ENCODE measurements at places on chromosomes 11 and 22. TPM values are rescaled to one million over a fixed set of nuclear protein-coding genes. Genes with fewer than 3 reads are reported as not detected.

APOL4 gene
- total RNA-seq = 3.4 TPM

CSRP3 gene
- total RNA-seq = not detected

TREH gene
- total RNA-seq = 23.0 TPM

DNA sequence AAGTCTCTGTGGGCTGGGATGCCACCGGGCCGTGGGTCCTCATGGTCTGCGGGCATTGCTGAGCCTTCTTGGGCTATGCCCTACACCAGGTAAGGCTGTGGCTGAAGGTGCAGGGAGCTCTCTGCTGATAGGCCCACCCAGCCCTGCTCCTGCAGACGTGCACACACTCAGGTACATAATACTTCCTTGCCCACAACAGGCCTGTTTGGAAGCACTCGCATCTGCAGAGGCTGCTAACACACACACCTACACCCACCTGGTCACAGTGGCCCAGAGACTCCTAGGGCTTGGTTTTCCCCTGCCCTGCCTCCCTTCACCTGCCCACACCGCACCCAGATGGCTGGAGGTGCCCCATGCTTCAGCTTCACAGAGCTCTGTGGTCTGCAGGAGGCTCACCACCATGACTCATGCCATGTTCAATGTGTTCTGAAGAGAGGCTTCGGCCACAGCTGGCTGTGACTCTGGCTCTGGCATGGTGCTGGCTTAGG lies 72.8 kb upstream of the KCNQ1OT1 start:
- peak; percentile 6 for DNase-seq

DNA sequence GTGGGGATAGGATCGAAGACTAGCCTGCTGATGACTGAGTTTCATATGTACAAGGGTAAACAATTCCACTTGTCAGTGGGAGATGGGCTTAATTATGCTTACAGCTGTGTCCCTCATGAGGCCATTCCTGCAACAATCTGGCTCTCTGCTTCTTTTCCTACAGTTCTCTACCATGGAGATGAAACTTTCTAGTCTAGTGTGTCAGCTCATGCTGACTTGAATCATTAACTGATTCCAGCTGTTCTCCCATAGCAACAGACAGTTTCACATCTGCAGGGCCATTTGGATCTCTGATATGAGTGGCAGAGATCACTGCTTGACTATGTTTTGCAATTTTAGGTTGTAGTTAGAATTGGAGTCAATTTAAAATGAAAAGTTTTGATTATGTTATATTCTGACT lies 1251.7 kb upstream of the RAG2 start:
- no peak for DNase-seq

DNA sequence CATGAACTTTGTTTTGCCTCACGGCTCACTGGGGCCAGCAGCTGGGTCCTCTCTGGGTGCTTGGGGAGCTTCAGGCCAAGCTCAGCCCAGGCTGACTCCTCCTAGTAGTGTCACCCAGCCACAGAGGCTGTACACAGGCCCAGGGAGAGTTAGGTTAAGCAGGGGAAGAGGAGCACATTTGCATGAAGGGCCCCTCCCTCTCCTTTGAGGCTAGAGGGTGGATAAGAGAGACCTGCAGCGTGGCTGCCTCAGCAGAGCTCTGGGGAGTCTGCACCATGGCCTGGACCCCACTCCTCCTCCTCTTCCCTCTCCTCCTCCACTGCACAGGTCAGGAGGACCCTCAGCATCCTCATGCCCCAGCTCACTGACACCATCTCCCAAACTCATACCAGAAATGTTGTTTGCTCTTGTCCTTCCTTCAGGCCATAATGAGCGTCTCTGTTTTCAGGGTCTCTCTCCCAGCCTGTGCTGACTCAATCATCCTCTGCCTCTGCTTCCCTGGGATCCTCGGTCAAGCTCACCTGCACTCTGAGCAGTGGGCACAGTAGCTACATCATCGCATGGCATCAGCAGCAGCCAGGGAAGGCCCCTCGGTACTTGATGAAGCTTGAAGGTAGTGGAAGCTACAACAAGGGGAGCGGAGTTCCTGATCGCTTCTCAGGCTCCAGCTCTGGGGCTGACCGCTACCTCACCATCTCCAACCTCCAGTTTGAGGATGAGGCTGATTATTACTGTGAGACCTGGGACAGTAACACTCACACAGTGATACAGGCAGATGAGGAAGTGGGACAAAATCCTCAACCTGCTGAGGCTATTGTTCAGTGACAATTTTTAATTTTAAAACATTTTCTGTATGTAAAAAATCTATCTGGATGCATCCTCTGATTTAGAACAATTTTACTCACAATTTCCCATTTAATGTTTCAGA lies 82.4 kb upstream of the VPREB1 start:
- no peak for DNase-seq

GRCh38 chr11:85724748-85725465 lies 38.9 kb upstream of the CCDC89 start:
- no peak for DNase-seq

- DNase-seq = no peak
Observed at GRCh38 chr11:11261629-11262028, 91.4 kb downstream of the CSNK2A3 start.

DNA sequence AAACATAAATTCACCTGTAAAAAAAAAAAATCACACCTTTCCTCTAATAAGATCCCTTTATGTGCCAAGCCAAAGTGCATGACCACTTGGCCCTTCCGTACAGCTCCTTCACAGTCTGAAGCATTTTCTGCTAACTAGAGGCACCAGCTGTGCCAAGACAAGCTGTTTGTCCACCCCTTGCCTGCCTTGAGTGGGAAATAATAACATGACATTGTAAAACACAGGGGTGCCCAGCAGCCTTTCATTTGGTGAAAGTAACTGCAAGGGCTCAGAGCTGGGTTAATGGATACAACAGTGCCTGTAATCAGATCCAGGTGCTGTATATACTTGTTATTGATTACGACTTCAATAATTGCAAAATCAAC lies 59.2 kb downstream of the DDIAS start:
- DNase-seq = no peak

Measured in mucosa of gallbladder (tissue), 1 donor.